ENCODE measurements at places on chromosomes 16 and 17.

DNA sequence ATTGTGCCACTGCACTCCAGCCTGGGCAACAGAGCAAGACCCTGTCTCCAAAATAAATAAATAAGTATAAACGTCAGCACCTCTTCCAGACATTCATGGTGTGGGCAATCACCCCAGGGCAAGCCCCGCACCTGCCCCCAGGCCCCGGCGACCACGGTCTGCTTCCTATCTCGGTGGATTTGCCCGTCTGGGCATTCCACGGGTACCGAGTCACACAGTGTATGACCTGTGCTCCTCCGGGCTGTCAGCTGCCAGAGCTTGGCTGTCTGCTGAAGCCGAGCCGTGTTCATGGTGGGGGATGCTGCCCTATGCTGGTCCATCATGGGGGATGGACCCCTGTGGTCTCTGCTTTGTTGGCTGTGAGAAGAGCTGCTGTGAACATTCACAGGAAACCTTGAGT, 15.4 kb downstream of the CYBC1 start:
- no peak for DNase-seq

DNA sequence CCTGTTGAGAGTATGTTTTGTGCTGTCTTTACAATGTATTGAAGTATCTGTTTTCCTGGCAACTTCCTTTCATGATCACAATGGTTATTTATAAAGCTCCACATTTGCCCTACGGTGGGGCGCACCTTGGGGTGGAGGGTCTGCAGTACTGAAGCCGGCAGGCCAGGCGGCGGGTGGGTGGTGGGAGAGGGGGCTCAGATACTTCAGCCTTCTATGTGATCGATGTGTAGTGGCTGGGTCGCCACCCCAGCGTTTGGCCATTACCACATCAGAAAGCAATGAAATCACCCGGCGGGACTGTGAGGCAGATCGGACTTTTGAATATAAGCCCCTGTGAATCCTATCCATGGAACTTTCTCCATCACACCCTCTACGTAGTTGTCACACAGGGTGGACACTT, 196.6 kb downstream of the FOXL1 start:
- DNase-seq = no peak

DNA sequence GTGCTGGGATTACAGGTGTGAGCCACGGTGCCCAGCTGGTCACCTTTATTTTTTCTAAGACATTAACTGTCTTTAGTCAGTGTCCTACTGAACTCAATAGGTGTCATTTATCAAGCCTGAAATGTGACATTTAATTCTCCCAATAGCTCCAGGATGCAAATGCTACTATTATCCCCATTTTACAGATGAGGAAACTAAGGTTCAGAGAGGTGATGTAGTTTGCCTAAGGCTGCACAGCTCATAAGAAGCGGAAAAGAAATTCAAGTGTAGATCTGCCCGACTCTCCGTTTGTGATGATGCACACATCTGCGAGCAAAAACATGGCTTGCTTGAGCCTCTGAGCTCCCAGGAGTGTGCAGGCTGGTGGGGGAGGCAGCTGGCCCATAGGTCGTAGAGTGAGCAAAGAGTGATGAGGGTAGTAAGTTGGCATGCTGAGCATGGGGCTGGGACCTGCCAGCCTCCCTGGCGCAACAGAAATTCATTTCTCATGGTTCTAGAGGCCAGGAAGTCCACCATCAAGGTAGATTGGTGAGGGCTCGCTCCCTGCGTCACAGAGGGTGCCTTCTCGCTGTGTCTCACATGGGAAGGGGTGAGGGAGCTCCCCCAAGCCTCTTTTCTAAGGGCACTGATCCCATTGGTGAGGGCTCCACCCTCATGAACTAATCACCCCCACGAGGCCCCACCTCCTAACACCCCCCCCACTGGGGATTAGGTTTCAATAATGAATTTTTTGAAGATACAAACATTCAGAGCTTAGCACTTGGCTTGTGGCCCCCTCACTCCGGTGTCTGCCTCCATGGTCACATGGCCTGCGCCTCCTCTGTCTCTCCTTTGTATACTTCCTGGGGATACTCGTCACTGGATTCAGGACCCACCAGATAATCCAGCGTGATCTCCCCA, 141.5 kb upstream of the PLCG2 start:
- no peak for DNase-seq

DNA sequence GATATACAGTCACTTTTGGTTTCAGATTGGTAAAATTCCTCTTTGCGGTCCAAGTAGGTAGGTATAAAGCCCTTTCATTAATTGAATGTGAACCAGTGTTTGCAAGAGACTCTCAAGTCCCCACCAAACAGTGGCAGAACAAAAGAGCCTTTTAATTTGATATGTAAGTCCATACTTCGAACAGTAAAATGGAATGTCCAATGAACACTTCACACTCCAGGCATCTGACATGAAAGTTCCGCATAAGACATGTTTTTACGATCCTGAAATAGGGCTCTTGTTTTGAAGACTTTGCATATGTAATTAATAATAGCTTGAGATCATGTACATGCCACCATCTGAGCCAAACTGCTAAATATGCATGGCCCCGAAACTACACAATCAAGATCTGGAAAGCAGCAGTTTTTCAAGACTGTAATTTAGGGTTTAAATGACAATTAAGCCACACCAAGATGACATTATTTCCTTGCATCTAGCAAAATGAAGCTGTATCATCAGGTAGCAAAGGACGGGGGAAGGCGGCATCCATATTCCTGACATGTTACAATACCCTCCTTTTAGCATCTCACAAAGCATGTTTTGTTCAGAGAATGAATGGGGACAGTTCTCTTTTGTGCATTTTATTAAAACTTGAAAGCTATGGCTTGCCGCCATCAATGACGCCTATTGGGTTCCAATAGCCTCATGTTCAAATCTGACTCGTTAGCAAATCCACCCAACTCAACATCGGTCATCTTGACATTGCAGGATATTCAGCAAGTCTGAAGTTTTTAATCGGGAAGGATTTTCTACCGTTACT, 39.4 kb downstream of the LITAF start:
- no peak for DNase-seq

- DNase-seq = no peak
These were observed 25.9 kb downstream of the NKD1 start for GRCh38 chr16:50573947-50574744.

DNA sequence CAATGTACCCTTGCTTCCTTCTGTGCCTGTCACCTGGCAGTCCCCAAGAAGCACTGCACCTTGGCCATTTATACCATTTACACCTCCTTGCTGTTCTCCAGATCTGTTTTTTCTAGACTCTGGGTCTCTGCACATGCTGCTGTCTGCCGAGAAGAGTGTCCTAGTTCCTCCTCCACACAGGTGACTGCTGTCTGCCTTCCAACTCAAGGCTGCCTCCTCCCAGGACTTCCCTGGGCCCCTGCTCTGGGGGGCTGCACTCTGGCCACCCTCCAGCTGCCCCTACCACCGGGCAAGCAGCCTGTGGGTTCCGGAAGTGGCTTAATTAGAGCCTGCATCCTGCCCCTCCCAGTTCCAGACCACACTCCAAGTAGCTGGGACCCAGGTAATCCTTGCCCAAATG, 5.7 kb upstream of the LIMD2 start:
- no peak for DNase-seq

- DNase-seq = no peak
These were observed 398.8 kb downstream of the HS3ST3B1 start for GRCh38 chr17:14699574-14700185.

DNA sequence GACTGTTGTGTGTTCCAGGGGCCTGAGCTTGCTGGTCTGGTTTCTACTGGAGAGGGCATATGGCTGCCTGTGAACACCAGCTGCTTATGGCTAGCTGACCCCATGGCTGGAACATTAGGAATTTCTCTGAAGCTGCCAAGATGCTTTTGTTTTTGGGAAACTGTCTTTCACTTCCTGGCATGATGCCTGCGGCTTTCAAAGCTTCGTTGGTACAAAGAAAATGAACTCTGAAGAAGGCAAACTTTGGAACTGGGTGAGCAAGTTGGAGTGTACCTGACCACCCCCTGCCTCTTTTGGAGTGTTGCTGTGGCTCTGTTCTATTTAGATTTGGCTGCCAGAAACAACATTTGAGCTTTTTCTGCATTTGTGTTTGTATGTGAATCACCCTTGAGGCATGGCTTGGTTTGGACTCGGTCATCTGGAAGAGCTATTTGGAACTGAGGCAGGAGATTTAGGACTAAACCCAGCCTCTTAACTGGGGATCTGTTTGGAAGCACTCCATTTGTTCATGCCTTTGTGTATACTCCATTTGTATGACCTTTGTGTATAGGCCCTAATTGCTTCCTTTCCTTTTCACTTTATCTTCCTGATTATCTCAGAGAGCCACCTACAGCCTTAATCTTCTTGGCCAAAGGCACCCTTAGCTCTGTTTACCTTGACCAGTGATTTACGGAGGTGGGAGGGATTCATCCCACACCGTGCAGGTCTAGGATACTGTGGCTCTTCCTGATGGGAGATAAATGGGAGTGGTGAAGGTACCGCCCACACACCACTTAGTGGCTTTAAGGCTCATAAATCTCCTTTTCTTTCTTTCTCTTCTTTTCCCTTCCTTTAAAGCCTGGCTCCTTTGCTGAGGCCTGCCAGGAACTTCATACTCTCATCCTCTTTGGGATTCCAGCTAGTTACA, 7.3 kb upstream of the CPHXL start:
- DNase-seq = no peak

DNA sequence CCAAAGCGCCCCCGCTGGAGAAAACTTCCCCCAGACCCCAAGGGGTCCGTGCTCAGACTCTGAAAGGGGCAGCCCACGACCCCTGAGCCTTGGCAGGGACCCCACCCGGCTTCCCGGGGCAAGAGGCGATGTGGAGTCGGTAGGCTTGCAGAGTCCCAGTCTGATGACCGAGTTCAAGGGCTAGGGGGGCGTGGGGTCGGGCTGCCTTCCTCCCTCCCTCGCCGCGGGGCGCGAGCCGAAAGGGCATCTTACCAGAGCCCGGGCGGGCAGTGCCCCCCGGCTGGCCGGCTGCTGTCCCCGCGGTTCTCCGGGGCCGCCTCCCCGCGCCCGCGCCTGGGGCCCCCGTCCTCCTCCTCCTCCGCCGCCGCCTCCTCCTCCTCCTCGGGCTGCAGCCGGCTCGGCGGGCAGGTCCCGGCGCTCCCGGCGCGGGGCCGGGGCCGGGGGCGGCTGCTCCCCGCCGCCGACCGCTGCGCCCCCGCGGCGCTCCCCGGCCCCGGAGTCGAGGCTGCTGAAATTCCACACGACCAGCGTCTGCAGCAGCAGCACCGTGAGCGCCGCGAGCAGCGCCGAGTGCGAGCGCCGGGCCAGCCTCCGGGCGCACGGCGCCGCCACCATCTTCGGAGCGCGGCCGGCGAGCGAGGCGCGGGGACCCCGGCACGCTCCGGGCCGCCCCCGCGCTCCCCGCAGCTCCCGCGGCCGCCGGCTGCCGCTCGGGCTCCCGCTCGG, 415 bp downstream of the XYLT1 start:
- DNase-seq = no peak

GRCh38 chr17:57597531-57598453, 147.3 kb downstream of the CCDC182 start:
- peak; percentile 55 for DNase-seq

GRCh38 chr16:57070424-57070823, 22.0 kb upstream of the CPNE2 start:
- no peak for DNase-seq

DNA sequence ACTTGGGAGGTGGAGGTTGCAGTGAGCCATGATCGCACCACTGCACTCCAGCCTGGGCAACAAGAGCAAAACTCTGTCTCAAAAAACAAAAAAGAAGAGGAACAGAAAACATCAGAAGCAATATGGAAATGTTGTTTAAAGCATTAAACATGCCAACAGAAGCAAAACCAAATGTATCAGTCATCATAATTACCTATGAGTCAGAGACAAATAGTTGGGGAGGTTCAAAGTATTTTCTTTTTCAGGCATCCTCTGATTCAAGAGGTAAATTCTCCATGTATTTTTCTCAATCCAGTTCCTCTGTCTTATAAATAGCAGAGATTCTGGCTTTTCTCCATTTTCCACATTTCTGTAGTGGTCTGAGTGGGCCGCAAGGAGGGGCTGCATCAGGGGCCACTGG, 2.1 kb upstream of the TM4SF5 start:
- no peak for DNase-seq

GRCh38 chr17:29557739-29558116, 9.1 kb downstream of the ABHD15 start:
- no peak for DNase-seq

- peak; percentile 2 for DNase-seq
These were observed 198.1 kb downstream of the ENGASE start for GRCh38 chr17:79272666-79273219.

GRCh38 chr16:57621521-57622271, 6.7 kb upstream of the ADGRG1 start:
- DNase-seq = no peak

- no peak for DNase-seq
These were observed 852 bp downstream of the MARVELD3 start for GRCh38 chr16:71626858-71627213.

GRCh38 chr16:66740533-66740932, 10.9 kb downstream of the DYNC1LI2 start:
- peak; percentile 59 for DNase-seq

GRCh38 chr16:30381291-30382041, 895 bp downstream of the SEPTIN1 start:
- DNase-seq = no peak

DNA sequence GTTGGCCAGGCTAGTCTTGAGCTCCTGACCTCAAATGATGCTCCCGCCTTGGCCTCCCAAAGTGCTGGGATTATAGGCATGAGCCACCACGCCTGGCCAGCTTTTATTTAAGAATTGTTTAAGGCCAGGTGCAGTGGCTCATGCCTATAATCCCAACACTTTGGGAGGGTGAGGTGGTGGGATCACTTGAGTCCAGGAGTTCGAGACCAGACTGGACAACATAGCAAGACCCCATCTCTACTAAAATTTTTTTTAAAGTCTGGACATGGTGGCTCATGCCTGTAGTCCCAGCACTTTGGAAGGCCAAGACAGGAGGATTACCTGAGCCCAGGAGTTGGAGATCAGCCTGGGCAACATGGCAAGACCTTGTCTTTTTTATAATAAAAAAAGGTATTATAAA, 5.2 kb downstream of the PLXDC1 start:
- no peak for DNase-seq

DNA sequence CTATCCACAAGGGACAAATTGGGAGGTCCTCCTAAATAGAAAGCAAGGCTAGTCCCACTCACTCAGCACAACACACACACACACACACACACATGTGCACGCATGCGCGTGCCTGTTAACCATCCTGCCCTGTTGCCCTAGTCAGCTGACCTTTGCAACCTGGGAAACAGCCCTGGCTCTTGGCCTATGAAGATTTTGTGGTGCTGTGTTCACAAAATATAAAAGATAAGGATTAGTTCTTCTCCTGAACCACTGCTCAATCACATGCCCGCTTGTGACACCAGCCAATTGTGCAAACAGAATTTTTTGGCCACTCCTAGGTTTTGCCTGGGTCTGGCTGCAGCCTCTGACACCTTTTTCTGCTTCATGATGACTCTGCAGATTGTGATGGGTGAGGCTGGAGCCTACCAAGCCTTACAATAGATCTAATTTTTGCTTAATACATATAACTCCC, 3.3 kb upstream of the CES1 start:
- DNase-seq = no peak

GRCh38 chr17:38942696-38943334, 17.4 kb downstream of the LASP1NB start:
- DNase-seq = no peak

Measured in kidney capillary endothelial cell (primary cell).